Thoracic aorta (tissue), 2 donors: ENCODE measurements at places on chromosomes 5 and 9. TPM values are rescaled to one million over a fixed set of nuclear protein-coding genes. Genes with fewer than 3 reads are reported as not detected.

SLC34A1 gene
- not detected for total RNA-seq

GRCh38 chr5:157130925-157131324, 11.7 kb downstream of the MED7 start:
- H3K27me3 ChIP-seq = no peaks in the 10 kb centered on the region
- no peak for DNase-seq
- H3K36me3 ChIP-seq = no peaks in the 10 kb centered on the region
- H3K4me1 ChIP-seq = no peaks in the 10 kb centered on the region

KLF9 gene
- total RNA-seq = 187 TPM

DNA sequence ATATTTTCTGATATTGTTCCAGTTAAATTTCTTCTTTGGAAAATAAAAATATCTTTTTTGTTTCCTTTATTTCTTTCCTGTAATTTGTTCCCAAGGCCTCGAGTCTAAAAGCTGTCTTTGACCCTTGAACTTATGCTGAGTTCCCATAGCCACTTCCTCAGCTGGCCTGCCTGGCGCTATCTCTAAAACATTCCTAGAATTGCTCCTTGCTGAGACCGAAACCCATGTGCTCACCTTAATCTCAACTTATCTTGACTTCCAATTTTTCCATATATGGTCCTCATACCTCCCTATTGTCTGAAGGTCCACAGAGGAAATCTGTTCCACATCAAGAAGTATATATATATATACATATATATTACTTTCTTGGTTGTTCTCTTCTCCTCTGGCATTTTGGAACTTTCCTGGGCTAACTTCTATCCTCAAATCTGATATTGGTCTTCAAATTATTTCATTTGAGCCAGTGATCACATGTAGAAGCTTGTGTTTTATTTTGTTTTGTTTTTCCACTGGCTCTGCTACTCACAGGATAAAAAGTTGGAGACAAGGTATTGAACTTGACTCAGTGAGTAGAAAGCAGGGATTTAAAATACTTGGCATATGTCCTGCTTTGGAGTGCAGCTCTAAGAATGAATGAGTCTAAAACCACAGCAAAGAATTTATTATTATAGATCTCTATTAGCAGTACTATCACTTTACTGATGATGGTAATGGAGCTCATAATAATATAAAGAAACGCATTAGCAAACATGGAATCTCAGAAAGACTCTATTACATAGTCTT, 45.2 kb downstream of the ENC1 start:
- DNase-seq = no peak
- no peaks in the 10 kb centered on the region for H3K36me3 ChIP-seq
- H3K27me3 ChIP-seq = no peaks in the 10 kb centered on the region
- H3K27ac ChIP-seq = no peak overlapping the region
- H3K4me1 ChIP-seq = no peaks in the 10 kb centered on the region
- H3K4me3 ChIP-seq = no peak overlapping the region

DNA sequence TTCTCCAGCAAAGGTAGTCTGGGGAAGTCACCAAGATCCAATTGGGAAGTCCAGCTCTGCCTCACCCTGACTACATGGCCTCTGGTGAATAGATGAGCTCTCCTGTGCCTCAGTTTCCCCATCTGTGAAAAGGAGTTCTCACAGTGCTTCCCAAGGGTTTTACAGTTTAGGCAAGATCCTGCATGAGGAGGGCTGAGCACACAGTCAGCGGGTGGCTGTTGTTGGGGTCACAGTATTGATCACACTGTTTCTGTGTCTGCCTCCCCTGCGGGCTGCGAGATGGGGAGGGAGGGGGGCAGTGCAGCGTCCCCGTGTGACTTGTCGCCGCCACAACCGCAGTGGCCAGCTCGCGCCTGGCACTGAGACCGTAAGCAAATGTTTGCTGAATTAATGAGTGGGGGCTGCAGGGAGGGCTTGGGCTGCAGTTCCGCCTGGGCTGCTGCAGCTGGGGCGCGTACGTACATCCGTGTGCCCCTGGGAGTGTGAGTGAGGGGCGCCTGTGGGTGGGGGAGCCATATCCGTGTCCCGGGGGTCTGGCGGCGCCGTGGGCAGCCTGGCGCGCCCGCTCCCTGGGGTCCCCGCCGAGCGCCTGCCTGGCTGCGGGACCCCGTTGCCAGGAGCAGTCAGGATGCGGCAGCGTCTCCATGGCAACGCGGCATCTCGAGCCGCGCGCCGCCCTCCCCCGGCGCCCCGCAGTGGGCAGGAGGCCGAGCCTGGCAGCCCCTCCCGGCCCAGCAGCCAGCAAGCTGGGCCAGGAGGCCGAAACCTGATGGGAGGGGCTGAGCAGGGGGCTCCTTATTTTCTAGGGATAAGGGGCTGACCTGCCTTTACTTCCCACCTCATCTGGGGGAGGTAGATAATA, 31.4 kb upstream of the PSD2 start:
- H3K4me3 ChIP-seq = no peak overlapping the region
- DNase-seq = no peak
- no peaks in the 10 kb centered on the region for H3K36me3 ChIP-seq

GRCh38 chr5:106876665-106877194, 794.0 kb downstream of the EFNA5 start:
- H3K4me3 ChIP-seq = no peak overlapping the region
- no peak overlapping the region for H3K27ac ChIP-seq
- no peaks in the 10 kb centered on the region for H3K36me3 ChIP-seq
- DNase-seq = no peak
- no peaks in the 10 kb centered on the region for H3K27me3 ChIP-seq

DNA sequence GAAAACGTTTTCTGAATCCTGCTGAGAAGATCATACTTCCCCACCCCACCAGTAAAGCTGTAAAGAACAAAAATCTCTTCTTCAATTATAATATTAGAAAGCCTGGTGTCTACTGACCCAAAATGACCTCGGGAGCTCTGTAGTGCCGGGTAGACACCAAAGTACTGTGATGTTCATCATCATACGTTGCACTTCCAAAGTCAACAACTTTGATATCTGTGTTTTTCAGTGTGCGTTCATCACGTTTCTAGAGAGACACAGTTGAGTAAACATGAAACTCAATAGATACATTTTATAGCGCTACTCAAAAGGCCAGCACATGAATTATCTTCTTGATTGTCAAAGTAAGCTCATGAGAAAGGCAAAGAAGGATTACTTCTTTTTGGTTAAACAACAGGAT, 14.6 kb downstream of the CLK4 start:
- no peaks in the 10 kb centered on the region for H3K4me1 ChIP-seq
- H3K27ac ChIP-seq = no peak overlapping the region
- no peaks in the 10 kb centered on the region for H3K27me3 ChIP-seq
- H3K4me3 ChIP-seq = no peak overlapping the region
- no peak for DNase-seq

GRCh38 chr9:101458963-101459631, 23.5 kb upstream of the ALDOB start:
- H3K27me3 ChIP-seq = no peaks in the 10 kb centered on the region
- H3K27ac ChIP-seq = no peak overlapping the region
- H3K36me3 ChIP-seq = no peaks in the 10 kb centered on the region
- no peaks in the 10 kb centered on the region for H3K4me1 ChIP-seq
- DNase-seq = no peak
- no peak overlapping the region for H3K4me3 ChIP-seq

RUSC2 gene
- 124 TPM for total RNA-seq

DNA sequence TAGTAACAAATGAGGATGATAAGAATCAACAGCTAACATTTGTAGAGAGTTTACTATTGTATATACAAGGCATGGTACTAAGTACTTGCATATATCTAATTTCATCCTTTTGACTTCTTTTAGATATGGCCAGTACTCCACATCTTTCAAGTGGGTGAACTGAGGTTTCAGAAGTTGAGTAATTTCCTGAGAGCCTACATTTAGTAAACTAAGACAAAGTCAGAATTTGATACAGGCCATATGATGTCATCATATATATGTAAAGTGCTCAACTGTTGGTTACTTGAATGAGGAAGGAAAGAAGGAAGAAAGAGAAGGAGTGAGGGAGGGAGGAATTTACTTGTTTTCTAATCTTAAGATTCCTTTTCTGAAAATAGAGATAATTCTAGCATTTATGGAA, 52.8 kb downstream of the GRIA1 start:
- H3K27me3 ChIP-seq = no peaks in the 10 kb centered on the region
- no peak for DNase-seq
- no peak overlapping the region for H3K27ac ChIP-seq
- peaks cover 4% of the 10 kb centered on the region for H3K4me1 ChIP-seq
- no peaks in the 10 kb centered on the region for H3K36me3 ChIP-seq
- no peak overlapping the region for H3K4me3 ChIP-seq

GRCh38 chr9:28883234-28883633, 1310.0 kb upstream of the C9orf72 start:
- H3K27me3 ChIP-seq = no peaks in the 10 kb centered on the region
- H3K36me3 ChIP-seq = no peaks in the 10 kb centered on the region
- H3K4me3 ChIP-seq = no peak overlapping the region
- H3K4me1 ChIP-seq = no peaks in the 10 kb centered on the region
- no peak for DNase-seq
- H3K27ac ChIP-seq = no peak overlapping the region

DNA sequence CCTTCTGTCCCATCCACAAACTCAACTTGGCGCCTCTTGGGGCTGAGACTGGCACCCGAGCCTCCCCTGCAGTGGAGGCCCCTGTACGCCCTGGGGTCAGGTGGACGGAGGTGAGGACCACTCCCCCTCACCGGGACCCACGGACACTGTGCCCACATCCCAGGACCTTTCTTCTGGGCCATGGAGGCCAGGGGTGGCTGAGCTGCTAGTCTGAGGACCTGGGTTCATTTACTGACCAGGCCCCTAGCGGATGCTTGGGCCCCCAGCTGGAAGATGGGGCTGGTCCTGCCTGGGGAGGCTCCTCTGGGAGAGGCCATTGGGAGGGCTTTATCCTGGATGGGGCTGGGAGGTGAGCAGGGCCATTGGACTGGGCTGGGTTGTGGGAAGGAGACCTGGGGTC, 16.9 kb upstream of the SLC6A19 start:
- H3K4me1 ChIP-seq = no peaks in the 10 kb centered on the region
- H3K27me3 ChIP-seq = no peaks in the 10 kb centered on the region
- no peaks in the 10 kb centered on the region for H3K36me3 ChIP-seq
- no peak for DNase-seq

GPRIN1 gene
- total RNA-seq = 0.27 TPM

GNG10 gene
- 66.1 TPM for total RNA-seq

GRCh38 chr5:34552686-34553085, 103.4 kb upstream of the RAI14 start:
- peak overlapping the region; percentile 79 for H3K27ac ChIP-seq
- peaks cover 54% of the 10 kb centered on the region for H3K4me1 ChIP-seq
- no peak overlapping the region for H3K4me3 ChIP-seq
- DNase-seq = no peak
- H3K27me3 ChIP-seq = no peaks in the 10 kb centered on the region

NFIL3 gene
- total RNA-seq = 24.6 TPM

- peaks cover 14% of the 10 kb centered on the region for H3K4me1 ChIP-seq
- DNase-seq = no peak
- H3K36me3 ChIP-seq = no peaks in the 10 kb centered on the region
- no peaks in the 10 kb centered on the region for H3K27me3 ChIP-seq
These were observed 42.8 kb downstream of the RAPGEF1 start for GRCh38 chr9:131697097-131697496.

DNA sequence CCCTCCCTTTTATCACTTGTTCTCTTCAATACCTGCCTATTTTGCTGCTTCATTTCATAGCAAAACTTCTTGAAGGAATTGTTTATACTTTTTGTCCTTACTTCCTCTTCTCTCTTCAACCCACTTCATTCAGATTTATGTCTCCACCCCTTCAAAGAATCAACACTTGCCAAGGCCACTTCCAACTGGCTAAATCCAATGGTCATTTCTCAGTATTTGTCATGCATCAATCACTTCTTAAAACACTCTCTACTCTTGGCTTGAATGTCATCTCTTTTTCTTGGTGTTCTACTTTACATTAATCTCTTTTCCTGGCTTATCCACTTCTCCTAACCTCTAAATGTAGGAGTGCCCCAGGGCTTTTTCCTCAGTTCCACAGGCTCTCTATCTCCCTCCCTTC, 8.3 kb upstream of the FCHO2 start:
- no peak for DNase-seq
- no peaks in the 10 kb centered on the region for H3K27me3 ChIP-seq
- H3K4me3 ChIP-seq = no peak overlapping the region

DNA sequence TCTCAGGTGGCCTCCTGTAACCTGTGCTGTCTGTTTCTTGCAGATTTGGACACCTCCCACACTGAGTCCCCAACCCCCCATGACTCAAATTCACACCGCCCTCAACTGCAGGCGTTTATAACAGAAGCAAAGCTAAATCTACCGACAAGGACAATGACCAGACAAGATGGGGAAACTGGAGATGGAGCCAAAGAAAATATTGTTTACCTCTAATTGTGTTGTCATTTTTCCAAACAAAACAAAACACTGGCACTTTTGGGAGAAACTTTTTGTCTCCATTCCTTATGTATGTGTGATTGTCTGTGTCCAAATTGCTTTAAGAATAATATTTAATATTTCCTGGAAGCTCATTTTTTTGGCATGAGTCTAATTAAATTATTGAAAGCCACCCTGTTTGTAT, 314.8 kb downstream of the ARHGEF28 start:
- H3K4me1 ChIP-seq = peaks cover 32% of the 10 kb centered on the region

MELK gene
- total RNA-seq = 2.2 TPM
